ENCODE measurements at places on chromosomes 11 and 22. TPM values are rescaled to one million over a fixed set of nuclear protein-coding genes. Genes with fewer than 3 reads are reported as not detected.

Gene SNX32
- total RNA-seq: not detected

Gene C11orf24
- 27.2 TPM for total RNA-seq

Gene KDM4E
- not detected for total RNA-seq

Gene LAMTOR1
- 135 TPM for total RNA-seq

Gene MS4A4E
- not detected for total RNA-seq

Gene RAG2
- total RNA-seq: not detected

Gene SNU13
- total RNA-seq: 122 TPM

Gene PAK1
- 9.9 TPM for total RNA-seq

Gene MRGPRF
- total RNA-seq: 0.24 TPM

Gene BAIAP2L2
- 0.24 TPM for total RNA-seq

Measured in glomerular endothelial cell (primary cell).